ENCODE measurements at places on chromosomes 2 and 18.

GRCh38 chr2:21103274-21103891 is 20.4 kb upstream of the TDRD15 start:
- DNase-seq: no peak
- no peak overlapping the region for H3K27ac ChIP-seq
- peaks cover 2% of the 10 kb centered on the region for H3K27me3 ChIP-seq
- no peaks in the 10 kb centered on the region for H3K4me1 ChIP-seq
- no peaks in the 10 kb centered on the region for H3K36me3 ChIP-seq

DNA sequence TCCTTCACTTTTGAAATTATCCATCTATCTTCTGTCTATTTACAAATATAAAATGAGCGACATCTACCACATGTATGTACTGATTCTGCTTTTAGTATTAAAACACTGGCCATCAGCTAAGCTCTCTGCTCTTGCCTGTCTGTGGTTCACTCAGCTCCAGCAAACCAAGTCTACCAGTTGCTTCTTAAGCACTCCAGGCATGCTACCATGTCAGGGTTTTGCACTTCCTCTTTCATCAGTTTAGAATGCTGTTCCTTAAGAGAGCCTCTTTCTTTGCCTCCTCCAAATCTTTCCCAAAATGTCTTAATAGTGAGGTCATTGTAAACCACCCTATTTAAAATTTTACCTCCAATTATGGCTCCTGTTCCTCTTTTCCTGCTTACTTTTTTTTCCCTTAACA is 59.5 kb downstream of the SCN3A start:
- no peak overlapping the region for H3K4me3 ChIP-seq
- no peaks in the 10 kb centered on the region for H3K27me3 ChIP-seq
- no peaks in the 10 kb centered on the region for H3K4me1 ChIP-seq
- no peak overlapping the region for H3K27ac ChIP-seq
- no peaks in the 10 kb centered on the region for H3K36me3 ChIP-seq

GRCh38 chr2:231597014-231597611 is 4.4 kb downstream of the TEX44 start:
- H3K4me1 ChIP-seq: peaks cover 44% of the 10 kb centered on the region
- peak overlapping the region; percentile 88 for H3K27ac ChIP-seq
- H3K36me3 ChIP-seq: no peaks in the 10 kb centered on the region

GRCh38 chr2:142937347-142937746 is 59.9 kb downstream of the KYNU start:
- no peaks in the 10 kb centered on the region for H3K4me1 ChIP-seq
- no peak overlapping the region for H3K4me3 ChIP-seq
- H3K27ac ChIP-seq: no peak overlapping the region

GRCh38 chr2:149994057-149994728 is 406.6 kb upstream of the MMADHC start:
- H3K4me1 ChIP-seq: peaks cover 19% of the 10 kb centered on the region
- H3K27ac ChIP-seq: no peak overlapping the region
- H3K27me3 ChIP-seq: no peaks in the 10 kb centered on the region
- no peaks in the 10 kb centered on the region for H3K36me3 ChIP-seq
- DNase-seq: no peak
- H3K4me3 ChIP-seq: no peak overlapping the region

All from suprapubic skin (tissue), 4 donors.